ENCODE measurements at places on chromosomes 5 and 9. TPM values are rescaled to one million over a fixed set of nuclear protein-coding genes. Genes with fewer than 3 reads are reported as not detected.

IFNA2 gene
- not detected for total RNA-seq

GBGT1 gene
- total RNA-seq: 3.2 TPM

FGF10 gene
- 0.89 TPM for total RNA-seq

MEIKIN gene
- total RNA-seq: not detected

EFNA5 gene
- 0.75 TPM for total RNA-seq

UBAC1 gene
- 31.5 TPM for total RNA-seq

SUSD3 gene
- total RNA-seq: 14.2 TPM

Measured in uterine smooth muscle cell (primary cell).